Caki2 (cell line): ENCODE measurements at places on chromosomes 7 and 10.

GRCh38 chr10:11553773-11554381 is 57.6 kb downstream of the USP6NL start:
- DNase-seq, result no peak

DNA sequence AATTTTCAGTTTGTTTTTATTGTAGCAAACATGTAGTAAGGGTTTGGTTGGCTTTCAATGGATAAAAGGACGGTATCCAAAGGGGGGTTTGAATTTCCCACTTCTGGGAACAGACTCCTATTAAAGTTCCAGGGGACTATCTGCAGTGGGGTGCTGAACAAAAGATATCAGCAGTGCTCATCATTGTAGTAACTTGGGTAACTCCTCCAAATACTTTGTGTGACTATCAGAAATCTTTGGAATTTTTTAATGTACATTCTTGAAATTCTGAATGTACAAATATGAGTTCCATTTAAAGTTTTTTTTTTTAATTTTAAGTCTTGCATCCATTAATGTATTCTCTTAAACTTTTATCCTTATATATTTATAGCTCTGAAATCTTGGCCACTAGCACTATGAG is 42.1 kb downstream of the CYP51A1 start:
- no peak for DNase-seq

GRCh38 chr10:63157845-63158624 is 24.9 kb downstream of the NRBF2 start:
- DNase-seq, result peak; percentile 55

- DNase-seq, result no peak
Measured at GRCh38 chr10:113736576-113736975, 14.9 kb upstream of the PLEKHS1 start.

- DNase-seq, result no peak
Measured at GRCh38 chr10:48514916-48515315, 90.0 kb downstream of the ARHGAP22 start.

DNA sequence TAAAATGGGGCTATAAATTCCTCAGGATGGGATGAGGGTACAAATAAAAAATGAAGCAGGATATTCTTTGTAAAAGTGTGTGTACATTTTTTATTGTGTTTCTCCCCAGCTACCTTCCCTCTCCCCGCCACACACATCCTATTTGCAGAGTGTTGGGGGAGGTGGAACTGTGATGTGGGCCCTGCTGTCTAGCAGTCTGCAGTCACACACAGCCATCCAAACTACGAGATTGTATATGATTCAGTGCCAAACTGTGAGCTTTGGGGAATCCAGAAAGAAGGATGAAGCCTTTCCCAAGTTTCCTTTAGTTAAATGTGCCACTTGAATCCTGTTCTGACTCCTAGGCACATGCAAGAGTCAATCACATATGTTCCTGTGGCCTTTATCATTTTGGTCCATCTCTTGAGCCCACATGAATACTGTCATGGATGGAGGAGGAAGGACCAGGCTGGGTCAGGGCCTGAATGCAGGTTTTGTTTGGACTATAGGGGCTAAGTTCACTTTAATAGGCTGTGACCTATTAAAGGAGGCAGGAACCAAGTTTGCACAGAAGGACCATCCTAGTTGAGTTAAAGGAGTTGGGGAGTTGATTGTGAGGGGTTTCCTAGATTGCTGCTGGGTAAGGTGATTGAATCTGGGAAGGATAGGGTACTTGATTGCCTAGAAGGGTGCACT is 1.1 kb upstream of the SEMA4G start:
- DNase-seq, result no peak

GRCh38 chr10:33878238-33878786 is 543.8 kb upstream of the NRP1 start:
- no peak for DNase-seq

GRCh38 chr7:16356301-16356958 is 64.9 kb downstream of the CRPPA start:
- DNase-seq, result no peak

DNA sequence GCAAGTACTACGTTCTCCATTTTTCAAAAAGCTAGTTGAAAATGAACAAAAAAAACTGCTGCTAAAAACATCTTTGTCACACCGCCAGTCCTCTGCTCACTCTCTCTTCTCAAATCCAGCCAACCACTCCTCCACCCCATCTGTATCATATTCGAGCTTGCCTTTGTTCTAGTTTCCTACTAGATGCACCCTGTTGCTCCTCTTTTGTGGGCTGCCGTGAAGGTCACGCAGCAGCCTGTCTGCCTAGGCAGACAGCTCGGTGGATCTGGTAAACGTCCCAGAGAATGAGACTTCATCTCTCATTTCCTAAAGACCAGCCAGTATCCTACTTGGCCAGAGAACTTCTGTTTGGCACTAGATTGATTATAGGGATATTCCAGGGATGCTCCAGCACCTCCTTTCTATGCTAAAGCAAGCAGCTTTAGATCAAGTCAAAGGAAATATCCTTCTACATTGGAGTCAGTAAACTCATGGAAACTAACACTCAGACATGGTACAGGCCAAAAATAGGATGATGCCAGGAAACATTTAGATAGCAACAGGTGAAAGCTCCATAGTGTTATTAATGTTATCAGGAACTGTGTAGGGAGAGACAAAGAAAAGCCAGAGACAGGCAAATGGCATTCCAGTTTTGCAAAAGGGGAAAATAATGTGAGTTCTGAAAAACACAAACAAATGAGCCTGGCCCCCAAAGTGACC is 8.7 kb upstream of the PLXNA4 start:
- DNase-seq, result no peak

DNA sequence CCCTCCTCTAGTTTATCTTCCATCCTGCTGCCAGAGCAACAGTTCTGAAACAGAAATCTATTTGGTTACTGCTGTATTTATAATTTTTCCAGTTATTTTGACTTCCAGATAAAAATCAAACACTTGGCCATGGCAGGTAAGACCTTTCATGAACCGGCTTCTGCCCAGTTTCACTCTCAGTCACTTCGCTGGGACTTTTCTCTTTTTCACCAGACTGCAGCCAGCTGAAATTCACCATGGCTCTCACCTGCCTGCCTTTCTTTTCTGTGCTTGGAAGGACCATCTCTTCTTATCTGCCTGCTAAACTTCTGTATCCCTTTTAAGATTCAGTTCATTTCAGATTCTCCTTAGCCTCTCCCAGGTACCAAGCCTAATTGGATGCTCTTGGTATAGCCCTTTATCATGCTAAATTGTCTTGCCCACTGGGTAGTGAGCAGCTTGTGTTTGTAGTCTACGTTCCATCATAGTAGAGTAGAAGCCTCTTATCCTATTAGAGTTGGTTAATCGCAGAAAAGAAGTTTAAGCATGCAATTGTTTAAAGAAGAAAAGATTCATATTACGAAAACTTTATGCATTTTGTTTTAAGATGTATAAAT is 71.7 kb downstream of the TAF3 start:
- no peak for DNase-seq

DNA sequence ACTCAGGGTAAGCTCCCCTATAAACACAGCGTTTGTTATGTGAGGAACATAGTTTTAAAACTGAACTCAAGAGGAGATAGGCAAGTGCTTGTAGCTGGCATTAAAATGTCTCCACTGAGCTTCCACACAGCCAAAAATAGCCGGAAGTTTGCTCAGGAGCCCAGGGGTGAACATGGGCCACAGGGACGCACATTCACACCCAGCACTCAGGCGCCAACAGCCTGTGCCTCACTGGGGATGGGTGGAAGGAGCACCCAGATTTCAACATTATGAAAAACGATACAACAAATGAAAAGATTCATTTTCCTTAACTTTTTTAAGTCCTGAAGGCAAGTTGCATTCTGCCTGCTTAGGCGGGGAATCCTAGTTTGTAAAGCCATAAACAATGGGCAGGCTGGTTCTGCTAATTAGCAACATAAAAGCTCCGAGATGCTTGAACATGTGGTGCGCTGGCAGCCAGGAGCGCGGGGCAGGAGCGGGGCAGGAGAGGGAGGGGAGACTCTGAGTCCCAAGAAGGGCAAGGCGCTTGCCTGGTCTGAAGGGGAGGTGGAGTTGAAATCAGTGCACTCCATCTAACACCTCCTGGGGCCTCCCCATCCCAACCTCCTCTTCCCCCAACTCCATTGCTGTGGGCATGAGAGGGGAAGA is 235.9 kb downstream of the COBL start:
- no peak for DNase-seq

- no peak for DNase-seq
Measured at GRCh38 chr10:16521311-16522016, at the start of gene C1QL3. TSS of gene C1QL3 (minus strand) at chr10:16521879. CDS start at chr10:16521065, 814 bp downstream.

GRCh38 chr7:780516-780915 is 51.8 kb upstream of the SUN1 start:
- no peak for DNase-seq

DNA sequence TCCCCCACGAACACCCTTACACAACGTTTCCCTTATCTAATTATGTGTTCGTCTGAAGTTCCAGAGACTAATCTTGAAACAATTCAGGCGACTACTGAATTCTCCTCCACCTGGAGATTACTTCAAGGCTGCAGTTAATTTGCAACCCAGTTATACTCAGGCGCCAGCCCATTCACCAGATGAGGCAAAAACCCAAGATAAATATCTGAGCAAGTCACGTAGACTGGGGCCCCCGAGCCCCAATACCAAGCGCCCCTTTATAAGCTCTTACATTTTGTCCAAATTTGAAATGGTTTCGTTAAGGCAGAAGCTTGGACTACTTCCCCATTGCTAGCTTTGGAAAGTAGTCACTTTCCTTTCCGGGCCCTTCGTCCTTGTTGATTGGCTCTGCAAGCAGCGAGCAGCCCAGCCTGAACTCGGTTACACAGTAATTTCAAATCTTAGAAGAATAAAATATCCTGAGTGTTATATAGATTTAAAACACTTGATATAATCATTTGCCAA is 1.2 kb downstream of the TPK1 start:
- DNase-seq, result peak; percentile 58

GRCh38 chr7:142436601-142437000 is 178.7 kb upstream of the PRSS58 start:
- DNase-seq, result no peak

DNA sequence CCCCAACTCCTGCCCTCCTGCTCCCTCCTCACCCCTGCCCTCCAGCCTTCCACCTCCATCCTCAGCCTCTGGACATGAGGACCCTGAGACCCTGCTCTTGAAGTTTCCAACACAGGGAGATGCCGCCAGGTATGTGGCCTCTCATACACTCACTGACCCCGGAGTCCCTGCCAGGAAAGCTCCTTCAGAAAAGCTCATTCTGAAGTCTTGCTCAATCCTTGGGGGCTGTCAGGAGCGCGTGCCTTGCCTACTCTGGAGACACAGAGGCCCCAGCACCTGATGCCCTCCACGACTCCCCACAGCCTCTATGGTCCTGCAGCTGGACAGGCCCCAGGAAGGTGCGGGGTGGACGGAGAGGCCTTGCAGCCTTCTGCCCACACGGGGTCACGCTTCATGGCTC is 11.0 kb downstream of the NUDT1 start:
- no peak for DNase-seq

DNA sequence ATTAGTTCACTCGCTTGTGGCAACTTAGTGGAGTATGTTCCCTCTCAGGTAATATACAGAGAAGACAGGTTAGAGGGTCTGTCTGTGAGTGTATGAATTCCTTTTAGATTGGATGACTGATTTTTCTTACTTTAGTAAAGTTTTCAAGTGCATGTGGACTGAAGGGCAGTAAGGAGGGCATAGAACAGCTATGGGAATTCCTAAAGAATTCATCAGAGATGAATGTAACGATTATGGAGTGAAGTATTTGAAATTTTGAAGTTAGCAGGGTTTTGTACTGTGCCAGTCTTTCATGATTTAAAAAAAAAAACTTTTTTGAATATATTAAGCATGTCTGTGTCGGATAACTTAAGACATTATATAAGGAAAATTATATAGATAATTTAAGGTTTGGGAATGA is 15.5 kb downstream of the MAPK8 start:
- DNase-seq, result no peak

DNA sequence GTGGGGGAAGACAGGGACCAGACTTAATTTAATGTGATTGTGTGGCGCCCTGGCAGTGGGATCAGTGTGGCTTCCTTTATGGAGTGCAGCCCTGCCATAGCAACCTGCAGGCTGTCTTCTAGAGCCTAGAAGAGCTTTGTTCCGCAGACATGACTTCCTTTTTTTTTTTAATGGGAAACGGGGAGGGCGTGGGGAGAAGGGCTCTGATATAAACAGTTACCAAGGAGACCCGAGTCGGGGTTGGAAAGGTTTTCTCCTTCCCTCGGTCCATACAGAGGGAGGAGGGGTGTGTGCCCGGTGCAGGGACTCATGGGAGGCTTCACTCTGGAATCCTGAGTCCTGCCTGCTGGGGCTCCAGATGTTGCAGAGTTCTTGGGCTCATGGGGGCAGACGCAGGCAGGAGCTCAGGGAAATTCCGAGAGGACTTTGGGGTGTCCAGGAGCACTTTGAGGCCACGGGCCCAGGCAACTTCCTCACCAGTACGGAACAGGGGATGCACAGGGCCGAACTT is 26.9 kb downstream of the TMEM120A start:
- no peak for DNase-seq

DNA sequence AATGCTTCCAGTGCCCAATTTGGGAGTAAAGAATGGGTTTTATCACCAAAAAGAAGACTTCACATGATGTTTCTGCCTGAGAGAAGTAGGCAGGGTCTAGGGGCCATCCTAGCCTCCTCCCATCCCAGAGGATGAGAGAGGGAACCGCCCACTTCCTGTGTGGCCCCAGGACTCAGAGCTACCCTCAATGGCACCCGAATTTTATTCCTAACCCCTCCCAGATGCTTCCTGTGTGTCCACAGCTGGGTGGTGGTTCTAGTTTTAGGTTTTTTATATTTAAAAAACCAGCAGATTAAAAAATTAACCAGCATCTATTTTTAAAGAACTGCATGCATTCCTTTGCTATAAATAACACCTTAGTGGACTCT is 583.5 kb downstream of the PTPRN2 start:
- no peak for DNase-seq

- no peak for DNase-seq
Measured at GRCh38 chr7:91031757-91032156, 232.5 kb upstream of the FZD1 start.

GRCh38 chr10:59175538-59176240 is 754 bp upstream of the PHYHIPL start:
- DNase-seq, result no peak

DNA sequence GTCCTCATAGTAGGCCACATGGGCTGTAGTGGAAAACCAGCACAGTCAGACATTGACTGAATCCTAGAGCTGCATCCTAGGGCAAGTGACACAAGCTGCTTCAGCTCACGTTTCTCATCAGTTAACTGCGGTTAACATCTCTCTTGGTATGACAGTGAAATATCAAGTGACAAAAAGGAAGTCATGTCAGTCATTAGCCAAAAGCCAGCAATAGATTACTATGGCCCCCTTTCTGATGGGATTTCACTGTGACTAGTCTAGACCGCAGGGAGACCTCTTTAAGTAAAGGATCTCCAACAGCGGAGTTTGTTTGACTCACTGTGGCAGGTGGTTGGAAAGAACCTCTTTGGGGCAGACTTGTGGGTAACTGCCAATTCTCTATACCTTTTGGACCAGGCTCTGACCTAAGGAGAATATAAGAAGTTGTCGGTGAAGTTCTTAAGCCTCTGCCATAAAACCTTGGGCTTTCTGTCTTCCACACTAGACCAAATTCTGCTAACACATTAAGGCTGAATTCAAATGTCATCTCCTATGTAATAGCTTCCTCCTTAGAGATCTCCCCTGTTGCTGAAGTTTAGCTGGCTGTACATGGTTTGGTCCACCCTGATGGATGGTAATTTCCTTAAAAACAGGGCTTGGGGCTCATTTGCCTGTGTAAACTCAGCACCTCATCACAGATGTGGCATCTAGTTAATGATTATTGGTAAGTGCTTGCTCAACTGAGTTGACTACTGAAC is 115.3 kb downstream of the SGMS1 start:
- peak; percentile 18 for DNase-seq

GRCh38 chr10:116850058-116850611 is 836 bp downstream of the ENO4 start:
- no peak for DNase-seq
